ENCODE measurements at places on chromosomes 7 and 10.

- peak; percentile 60 for DNase-seq
Observed at GRCh38 chr7:38506756-38507155, 124.4 kb downstream of the AMPH start.

DNA sequence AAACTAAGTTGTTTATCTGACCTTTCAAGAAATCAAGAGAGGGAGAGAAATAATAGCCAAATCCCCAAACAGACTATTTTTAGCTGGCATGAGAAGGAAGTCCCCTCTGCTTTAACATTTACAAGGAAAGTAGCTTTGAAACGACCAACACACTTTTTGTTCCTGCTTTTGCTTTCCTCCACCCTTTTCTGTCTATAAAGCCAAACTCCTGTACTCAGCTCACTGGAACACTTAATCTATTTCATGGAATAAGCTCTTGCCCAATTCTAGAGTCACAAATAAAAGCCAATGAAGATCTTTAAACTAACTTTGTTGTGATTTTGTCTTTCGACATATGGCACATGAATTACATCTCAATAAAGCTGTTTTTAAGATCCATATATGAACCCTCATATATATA is 86.8 kb upstream of the CCDC71L start:
- DNase-seq: no peak

- DNase-seq: no peak
Observed at GRCh38 chr10:12418725-12419261, 69.4 kb downstream of the CAMK1D start.

GRCh38 chr10:24383681-24384106 is 174.8 kb downstream of the KIAA1217 start:
- DNase-seq: peak; percentile 98

- no peak for DNase-seq
Observed at GRCh38 chr10:62655337-62655994, 149.1 kb upstream of the ADO start.

GRCh38 chr10:31642281-31642680 is 286.4 kb downstream of the ARHGAP12 start:
- no peak for DNase-seq

DNA sequence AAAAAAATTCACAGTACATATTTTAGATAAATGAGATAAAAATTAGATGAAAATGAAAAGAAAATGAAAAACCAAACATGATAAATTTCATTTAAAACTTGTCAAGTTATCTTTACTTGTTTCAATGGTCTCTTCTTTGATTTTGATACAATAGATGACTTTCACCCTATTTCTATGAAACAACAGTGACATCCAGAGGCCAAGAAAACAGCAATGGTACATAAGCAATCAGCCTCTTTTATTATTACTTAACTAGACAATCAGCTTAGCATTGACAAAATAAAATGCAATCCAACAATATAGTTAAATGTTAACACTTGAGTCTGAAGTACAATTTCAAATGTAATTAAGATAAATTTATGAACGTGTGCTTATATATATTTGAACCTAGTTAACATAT is 74.8 kb upstream of the GPR37 start:
- no peak for DNase-seq

Measured in IMR-90 (cell line).